EH (cell line): ENCODE measurements at places on chromosomes 11 and 22.

DNA sequence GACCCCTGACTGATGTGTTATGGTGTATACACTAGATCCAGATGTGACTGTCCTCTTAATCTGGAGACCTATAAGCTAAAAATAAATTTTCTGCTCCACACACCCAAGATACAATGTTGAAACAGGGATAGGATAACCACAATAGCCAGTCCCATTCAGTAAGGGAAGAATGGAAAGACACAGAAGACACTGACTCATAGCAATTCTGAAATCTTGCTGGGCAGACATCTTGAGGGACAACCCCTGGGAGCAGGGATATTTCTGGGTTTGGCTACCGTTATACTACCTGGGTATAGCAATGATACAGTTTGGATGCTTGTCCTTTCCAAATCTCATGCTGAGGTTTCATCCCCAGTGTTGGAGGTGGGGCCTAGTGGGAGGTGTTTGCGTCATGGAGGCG lies 93.9 kb downstream of the BUD13 start:
- no peak for DNase-seq

- peak; percentile 16 for DNase-seq
Observed at GRCh38 chr11:60905047-60905446, 1.3 kb downstream of the PRPF19 start.

GRCh38 chr11:97525273-97525672 lies 1135.5 kb downstream of the JRKL start:
- no peak for DNase-seq

GRCh38 chr11:94315664-94316063 lies 11.3 kb downstream of the IZUMO1R start:
- peak; percentile 31 for DNase-seq

- DNase-seq, result no peak
Observed at GRCh38 chr11:20719821-20720220, 50.4 kb downstream of the NELL1 start.

DNA sequence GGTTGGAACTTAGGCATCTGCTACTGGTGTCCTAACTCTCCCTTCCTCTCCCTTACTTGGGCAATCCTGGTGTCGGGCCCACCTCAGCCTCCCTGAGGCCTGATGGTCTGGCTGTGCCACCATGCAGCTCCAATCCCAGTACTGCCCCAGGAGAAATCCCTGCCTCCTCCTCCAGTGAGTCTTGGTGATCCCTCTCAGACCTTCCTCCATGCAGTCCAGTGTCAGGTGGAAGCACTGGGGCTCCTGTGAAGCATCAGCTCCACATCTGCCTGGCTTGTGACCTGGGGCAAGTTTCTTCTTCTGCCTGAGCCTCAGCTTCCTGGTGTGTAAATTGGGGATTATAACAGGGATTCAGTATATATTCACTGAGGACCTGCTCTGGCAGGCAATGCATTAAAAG lies 1.8 kb upstream of the PELI3 start:
- no peak for DNase-seq

DNA sequence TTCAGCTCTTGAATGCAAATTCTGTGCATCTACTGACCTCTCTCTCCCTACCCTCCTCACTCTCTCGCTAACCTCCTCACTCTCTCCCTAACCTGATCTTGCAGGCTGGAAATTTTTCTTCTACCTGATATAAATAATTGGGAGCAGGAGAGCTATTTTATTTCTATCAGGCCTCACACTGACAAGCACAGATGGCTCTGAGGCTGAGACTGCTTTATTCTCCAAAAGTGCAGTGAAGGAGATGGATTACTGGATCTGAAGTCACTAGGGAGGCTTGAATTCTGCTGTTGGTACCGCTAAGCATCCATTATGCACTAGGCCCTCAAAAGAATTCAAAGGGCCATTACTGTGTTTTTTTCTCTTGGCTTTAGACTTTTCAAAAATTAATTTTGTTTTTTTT lies 19.4 kb upstream of the LDHA start:
- DNase-seq, result no peak

GRCh38 chr11:11899401-11899800 lies 57.6 kb downstream of the USP47 start:
- no peak for DNase-seq

- peak; percentile 51 for DNase-seq
Observed at GRCh38 chr22:24758164-24758799, 16.2 kb downstream of the PIWIL3 start.

DNA sequence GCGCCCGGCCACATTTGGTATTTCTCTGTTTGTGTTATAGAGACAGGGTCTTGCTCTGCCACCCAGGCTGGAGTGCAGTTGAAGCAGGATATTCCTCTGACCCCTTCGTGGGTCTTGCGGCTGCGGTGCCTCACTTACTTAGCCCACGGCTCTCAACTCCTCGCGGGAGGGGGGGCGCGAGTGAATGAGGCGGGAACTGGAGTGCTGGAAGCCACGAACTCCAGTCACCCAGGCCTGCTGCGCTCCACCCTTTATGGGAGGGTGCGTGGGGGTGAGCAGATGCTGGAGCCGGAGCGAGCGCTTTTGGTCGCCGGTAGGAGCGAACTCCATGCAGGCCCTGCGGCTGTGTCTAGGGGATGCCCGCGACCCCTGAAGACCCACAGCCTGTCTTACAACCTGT lies 1.8 kb downstream of the C11orf54 start:
- DNase-seq, result no peak

- DNase-seq, result no peak
Observed at GRCh38 chr11:118813551-118813950, 22.6 kb upstream of the DDX6 start.

DNA sequence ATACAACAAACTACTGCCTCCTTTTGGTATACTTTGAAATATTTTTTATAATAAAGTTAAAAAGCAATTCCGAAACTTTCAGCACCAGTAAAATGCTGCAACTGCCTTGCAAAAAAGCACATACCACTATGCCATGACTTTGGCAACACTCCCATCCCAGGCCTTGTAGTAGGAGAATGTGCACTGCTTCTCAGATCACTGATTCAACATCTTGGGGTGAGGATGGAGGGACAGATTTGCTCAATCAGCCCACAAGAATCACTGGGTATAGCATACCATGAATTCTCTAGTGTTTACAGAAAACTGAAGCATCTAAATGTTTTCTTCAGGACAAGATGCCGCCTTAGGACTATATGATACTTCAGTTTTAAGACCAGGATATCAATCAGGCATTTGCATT lies 14.9 kb downstream of the EIF4ENIF1 start:
- peak; percentile 85 for DNase-seq

GRCh38 chr11:60978546-60979380 lies 7.3 kb downstream of the CD6 start:
- DNase-seq, result no peak

DNA sequence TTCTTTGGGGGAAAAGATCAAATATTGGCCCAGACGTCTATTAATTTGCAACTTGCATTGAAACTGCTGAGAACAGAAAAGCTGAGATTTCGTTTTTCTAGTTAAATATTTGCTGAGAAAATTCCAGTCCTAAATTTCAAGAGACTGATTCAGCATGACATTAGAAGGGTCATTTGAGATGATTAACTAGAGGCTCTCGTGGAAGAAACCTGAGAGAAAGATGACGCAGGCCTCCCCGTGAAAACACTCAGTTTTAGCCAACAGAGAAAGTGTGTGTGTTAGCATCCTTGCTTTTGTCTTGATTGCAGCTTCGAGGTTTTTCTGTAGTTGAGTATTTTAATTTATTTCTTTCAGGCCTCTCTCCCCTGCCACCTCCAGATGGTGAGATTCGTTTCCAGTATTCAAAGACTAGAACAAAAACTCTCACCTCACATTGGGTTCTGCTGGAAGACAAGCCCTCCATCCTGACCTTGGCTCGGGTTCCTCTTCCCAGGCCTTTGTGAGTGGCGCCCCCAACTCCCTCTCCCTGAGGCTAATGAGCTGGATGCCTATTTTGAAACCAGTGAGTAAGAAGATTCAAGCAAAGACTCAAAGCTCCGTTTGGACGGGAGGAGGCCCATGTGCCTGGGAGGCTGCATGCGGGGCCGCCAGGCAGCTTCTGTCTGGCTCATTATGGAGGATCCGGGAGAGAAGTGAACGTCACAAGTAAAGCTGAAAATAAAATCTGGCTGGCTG lies 52.4 kb downstream of the CELSR1 start:
- DNase-seq, result peak; percentile 72

DNA sequence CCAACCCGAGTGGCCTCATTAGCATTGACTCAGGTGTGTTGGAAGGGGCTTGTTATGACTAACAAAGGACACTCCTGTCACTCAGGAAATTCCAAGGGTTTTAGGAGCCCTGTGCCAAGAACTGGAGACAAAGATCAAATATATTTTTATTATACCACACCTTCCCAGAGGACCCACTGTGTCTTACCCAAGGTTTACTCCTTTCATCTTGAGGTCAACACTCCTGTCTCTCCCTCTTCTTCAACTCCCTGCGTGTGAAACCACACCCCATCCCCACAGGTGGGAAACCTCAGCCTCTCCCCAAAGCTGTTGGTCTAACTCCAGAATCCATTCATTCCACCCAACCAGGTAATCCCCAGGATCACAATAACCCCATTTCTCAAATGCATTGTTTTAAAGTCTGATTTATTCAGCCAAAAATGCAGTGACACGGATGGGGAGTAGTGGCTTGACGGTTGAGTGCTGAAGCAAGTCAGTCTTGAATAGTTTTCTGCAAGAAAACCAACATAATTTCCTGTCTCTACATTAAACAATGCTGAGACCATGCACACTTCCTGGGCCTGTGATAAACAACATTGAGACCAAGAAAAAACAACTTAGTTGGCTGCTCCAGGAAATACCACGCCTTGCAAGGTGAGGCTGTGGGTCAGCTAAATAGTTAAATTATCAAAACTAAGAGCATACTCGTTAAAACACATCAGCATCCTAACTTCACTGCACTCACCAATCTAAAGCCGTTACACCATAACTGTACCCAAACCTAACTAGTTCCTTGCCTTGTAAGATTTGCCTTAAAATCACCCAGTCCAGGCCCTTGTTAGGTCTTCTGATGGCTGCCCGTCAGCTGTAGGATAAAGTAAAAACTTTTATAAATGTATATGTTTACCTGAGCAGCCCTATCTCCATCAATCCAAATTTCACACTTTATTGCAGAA lies 38.5 kb upstream of the SPON1 start:
- DNase-seq, result no peak

DNA sequence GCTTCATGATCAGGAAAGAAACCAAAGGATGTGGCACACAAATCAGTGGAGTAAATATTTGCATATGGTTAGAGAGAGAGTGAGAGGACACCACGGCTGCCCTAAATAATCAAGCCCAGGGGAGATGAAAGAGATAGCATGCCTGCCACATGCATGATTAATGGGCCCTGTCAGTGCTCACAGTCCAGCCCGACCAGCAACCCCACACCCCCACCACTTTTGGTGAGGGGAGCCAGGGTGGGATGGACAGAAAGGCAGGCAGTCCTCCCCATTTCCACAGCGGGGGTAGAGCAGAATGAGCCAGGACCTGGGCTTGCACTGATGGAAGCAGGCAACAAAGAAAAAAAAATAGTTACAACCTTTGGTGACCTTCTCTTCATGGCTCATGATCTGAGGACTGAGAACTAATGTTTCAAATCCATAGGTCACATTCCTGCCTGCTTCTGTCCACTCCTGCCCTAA lies 545.0 kb downstream of the ETS1 start:
- DNase-seq, result no peak

DNA sequence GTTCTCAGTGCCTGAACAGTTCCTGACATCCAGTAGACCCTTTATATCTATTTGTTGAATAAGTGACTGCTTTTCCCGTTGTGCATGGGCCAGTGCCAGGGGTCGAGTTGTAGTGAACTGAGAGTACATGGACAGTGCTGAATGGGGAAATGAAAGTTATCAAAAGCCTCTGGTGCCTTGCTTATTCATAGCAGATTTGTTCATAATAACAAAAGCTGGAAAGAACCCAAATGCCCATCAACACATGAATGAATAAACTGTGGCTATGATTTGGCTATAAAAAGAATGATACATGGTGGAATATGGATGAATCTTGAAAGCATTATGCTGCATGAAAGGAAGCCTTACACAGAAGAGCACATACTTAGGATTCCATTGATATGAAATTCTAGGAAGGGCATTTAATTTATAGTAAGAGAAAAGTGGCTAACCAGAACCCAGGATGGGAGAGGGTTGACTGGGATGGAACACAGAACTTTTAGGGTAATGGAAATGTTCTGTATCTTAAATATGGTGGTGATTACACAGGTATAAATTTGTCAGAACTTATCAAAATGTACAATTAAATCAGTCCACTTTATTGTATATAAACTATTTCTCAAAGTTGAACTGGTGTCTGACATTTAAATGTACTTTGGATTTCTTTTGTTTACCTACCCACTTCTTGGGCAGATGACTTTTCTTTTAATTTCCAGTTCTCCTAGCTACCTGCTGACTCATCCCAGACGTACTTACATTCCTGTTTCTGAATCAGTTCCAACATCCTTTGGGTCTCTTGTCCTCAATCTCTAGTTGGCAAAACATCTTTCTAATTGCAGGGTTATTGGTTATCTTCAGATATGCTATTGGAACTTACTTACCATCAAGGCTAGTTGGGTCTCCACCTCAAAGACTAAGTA lies 42.8 kb downstream of the PACS1 start:
- DNase-seq, result peak; percentile 90

DNA sequence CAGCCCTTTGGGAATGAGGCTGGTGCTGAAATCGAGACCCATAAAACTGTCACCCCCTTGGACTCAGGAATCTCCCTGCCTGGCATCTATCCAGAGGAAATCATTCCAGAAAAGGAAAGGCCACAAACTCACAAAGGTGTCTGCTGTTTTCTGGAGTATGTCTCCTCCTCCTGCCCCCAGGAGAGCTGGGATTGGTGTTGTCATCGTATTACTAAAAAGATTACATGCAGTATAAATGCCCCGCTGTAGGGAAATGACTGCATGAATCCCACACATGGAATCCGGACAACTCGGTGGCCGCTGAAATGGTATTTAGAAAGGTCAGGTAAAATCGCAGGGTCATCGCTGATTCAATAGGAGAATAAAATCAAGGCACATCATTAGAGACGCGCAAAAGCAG lies 18.9 kb upstream of the RFPL3 start:
- DNase-seq, result no peak

DNA sequence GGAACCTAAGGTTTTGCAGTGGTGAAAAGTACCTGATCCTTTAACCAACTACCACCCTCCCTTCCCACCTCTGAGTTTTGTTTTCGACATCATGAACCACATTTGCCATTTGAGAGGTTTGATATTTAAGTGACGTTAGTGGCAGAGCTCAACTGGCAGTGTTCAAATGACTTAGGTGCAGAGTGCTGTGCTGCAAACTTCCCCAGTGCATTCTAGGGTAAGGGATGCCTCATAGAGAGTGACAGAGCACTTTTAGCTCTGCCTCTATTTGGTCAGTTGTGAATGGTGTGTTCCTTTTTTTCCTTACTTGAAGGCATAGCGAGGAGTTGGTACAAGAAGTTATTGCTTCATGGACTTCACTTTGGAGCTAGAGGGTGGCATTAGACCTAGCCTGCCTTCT lies 9.4 kb downstream of the BMAL1 start:
- no peak for DNase-seq
